ENCODE measurements at places on chromosomes 12 and 14.
A peak's percentile ranks its signal among the peaks of the same experiment; 100 is the strongest.

GRCh38 chr12:52636592-52637258 lies 15.3 kb downstream of the KRT2 start:
- DNase-seq, result no peak

DNA sequence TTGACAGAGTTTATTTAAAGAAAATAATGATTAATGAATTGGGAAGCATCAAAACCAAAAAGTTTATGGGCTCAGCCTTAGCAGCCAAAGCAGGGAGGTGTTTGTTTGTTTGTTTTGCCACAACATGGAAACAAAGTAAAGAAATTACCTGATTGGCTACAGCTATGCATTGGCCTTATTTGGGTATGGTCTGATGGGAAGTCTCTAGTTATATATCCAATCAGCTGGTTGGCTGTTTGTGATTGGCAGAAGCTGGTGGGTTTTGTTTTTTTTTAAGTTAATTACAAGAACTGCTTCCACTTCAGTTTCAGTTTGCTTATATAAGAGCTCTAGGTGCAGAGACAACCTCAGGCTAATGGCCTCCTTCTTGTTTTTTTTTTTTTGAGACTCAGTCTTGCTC lies 4.6 kb upstream of the LEMD3 start:
- no peak for DNase-seq

DNA sequence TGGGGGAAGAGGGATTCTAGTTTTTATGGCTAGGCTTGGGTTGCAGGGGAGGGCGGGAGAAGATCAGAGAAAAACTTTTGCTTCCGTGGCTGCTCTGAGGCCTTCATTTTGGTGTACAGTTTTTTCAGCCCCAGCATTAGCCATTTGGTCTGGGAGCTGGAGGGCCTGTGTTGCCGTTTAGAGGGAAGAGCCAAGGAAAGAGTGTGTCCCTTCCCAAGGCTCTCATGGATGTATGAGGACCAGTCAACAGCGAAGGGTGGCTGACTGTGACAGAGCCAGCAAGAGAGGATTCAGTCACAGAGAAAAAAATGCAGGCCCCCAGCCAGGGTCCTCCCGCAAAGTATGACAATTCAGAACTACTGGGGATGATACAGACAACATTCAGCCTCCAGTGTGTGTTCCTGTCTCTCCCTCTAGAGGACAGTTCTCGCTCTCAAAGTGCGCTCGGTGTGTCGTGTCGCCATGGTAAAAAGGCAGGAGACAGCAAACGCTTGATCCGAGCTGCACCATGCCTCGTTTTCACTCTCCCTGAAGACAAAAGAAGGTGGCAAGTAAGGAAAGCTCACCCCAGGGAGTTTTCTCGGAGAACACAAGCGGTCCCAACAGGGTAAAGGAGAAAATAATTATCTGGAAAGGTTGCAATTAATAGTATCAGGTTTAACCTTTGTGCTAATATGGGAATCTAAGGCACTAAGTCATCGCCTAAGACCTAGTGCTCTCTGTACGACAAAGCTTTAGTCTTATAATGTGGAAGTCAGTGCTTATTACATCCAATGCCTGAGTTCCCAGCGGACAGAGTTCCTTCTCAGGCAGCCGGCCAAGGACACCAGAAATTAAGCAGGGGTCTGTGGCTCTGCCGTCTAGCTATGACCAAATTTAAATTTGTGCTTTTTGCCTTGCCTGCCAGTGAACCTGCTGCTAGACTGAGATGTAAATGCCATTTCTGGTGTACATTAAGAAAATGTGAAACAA lies 157.3 kb upstream of the PLXNC1 start:
- no peak for DNase-seq

DNA sequence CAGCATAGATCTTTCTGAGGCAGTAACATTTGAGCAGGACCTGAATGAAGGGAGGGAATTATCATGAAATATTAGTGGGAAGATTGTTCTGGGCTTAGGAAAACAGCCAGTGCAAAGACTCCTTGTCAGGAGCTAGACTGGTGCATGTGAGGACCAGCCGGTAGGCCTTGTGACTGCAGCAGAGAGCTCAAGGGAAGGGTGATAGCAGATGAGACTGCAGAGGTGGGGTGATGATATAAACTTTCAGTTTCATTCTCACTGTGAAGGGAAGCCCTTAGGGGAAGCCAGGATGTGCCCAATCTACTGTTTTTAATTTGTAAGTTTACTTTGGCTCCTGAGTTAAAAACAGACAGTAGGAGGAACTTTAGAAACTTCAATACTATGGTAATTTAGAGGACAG lies 12.4 kb downstream of the IL22 start:
- peak; percentile 23 for DNase-seq

GRCh38 chr14:103067231-103067954 lies 10.0 kb upstream of the CDC42BPB start:
- no peak for DNase-seq

DNA sequence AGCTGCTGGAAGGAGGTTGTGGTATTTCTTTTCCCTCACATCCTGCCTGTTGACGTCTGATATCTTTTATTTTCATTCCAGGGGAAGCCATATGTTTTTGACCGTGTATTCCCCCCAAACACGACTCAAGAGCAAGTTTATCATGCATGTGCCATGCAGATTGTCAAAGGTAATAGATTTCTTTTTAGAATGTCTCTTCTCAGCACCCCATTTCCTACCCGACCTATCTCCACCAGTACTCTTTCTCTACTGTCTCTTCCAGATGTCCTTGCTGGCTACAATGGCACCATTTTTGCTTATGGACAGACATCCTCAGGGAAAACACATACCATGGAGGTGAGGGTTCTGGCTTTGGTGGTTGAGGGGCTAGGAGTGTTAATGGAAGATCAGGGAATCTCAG lies 13.5 kb downstream of the KIF5A start:
- no peak for DNase-seq

Data from activated CD8-positive, alpha-beta memory T cell treated with anti-CD3 and anti-CD28 coated beads, Interleukin-2, amount 50 U/mL, for 4 hours (primary cell).